ENCODE measurements at places on chromosomes 6 and 20.
A peak's percentile ranks its signal among the peaks of the same experiment; 100 is the strongest.

DNA sequence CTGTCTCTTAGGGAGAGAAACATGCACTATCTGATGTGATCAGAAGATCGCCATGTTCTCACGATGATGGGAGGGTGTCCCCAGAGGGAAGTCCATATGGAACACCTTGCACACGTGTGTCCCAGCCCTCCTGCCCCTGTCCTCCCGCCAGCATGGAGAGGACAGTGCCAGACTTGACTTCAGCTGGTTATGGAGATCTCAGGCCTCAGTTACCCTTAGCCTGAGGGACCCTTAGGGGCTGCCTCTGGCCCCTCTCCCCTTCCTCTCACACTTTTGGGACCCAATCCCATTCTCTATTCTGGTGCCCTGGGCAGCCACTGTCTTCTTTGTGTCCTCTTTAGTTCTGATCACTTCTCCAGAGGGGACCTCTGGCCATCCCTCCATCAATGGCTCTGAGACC lies 1.6 kb downstream of the TREML4 start:
- H3K4me3 ChIP-seq: no peak overlapping the region
- no peak overlapping the region for H3K27ac ChIP-seq
- H3K27me3 ChIP-seq: no peaks in the 10 kb centered on the region
- H3K36me3 ChIP-seq: no peaks in the 10 kb centered on the region
- no peaks in the 10 kb centered on the region for H3K4me1 ChIP-seq

DNA sequence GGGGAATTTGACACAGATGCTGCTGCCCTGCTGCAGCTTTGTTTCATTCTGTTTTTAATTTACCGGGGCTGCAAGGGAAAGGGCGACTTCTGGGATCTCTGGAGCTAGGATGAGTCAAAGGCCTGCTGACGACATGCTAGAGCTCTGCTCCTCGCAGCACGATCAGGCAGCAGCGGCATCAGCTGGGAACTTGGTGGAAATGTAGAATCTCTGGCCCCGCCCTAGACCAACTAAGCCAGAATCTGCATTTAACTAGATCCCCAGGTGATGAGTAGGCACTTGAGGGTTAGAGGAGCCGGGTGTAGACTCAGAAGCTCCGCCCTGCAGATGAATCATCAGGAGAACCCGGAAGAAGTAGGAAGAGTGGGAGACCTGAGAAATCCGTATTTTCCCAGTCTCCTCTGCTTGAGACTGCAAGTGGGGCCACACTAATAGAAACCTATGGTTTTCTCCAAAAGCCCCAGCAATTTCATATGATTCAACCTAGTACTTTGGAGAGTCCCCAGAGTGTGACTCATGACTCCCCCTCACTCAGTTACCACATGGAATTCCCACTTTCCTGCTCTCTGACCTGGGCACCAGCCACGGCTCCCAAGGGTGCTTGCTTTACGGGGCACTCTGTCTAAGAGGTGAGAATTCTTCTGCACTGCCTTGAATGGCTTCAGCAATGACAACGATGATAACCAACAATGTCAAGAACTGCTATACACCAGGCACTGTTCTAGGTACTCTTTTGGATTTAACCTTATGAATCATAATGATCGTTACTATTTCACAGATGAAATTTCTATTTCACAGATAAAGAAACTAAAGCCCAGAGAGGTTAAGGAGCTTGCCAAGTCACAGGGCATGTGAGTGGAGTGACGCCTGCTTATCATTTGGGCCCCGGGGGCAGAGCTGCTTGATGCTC lies 18.1 kb downstream of the TUBB2B start:
- peak overlapping the region; percentile 86 for H3K27ac ChIP-seq
- H3K27me3 ChIP-seq: peaks cover 31% of the 10 kb centered on the region
- H3K4me1 ChIP-seq: peaks cover 39% of the 10 kb centered on the region
- H3K36me3 ChIP-seq: no peaks in the 10 kb centered on the region

- H3K4me1 ChIP-seq: no peaks in the 10 kb centered on the region
- no peak overlapping the region for H3K27ac ChIP-seq
- DNase-seq: no peak
- H3K36me3 ChIP-seq: no peaks in the 10 kb centered on the region
- H3K27me3 ChIP-seq: no peaks in the 10 kb centered on the region
Measured at GRCh38 chr6:33490621-33491020, 36.2 kb downstream of the ZBTB9 start.

- DNase-seq: no peak
- no peak overlapping the region for H3K4me3 ChIP-seq
- H3K27ac ChIP-seq: no peak overlapping the region
- peaks cover 44% of the 10 kb centered on the region for H3K27me3 ChIP-seq
- H3K4me1 ChIP-seq: no peaks in the 10 kb centered on the region
Measured at GRCh38 chr6:1363729-1364572, 25.4 kb upstream of the FOXF2 start.

GRCh38 chr20:5402903-5403531 lies 86.3 kb upstream of the PROKR2 start:
- H3K36me3 ChIP-seq: no peaks in the 10 kb centered on the region
- H3K27me3 ChIP-seq: peaks cover 13% of the 10 kb centered on the region
- no peak overlapping the region for H3K27ac ChIP-seq
- peaks cover 6% of the 10 kb centered on the region for H3K4me1 ChIP-seq

- H3K27ac ChIP-seq: peak overlapping the region; percentile 86
- peak overlapping the region; percentile 87 for H3K4me3 ChIP-seq
- H3K4me1 ChIP-seq: peaks cover 39% of the 10 kb centered on the region
- H3K36me3 ChIP-seq: peaks cover 30% of the 10 kb centered on the region
- peak; percentile 15 for DNase-seq
Measured at GRCh38 chr20:25695532-25696370, 902 bp downstream of the ZNF337 start.

GRCh38 chr6:30101444-30102413 lies 11.2 kb downstream of the TRIM31 start:
- DNase-seq: peak; percentile 85
- H3K4me3 ChIP-seq: peak overlapping the region; percentile 78
- no peaks in the 10 kb centered on the region for H3K36me3 ChIP-seq
- H3K4me1 ChIP-seq: peaks cover 44% of the 10 kb centered on the region

- H3K27ac ChIP-seq: no peak overlapping the region
- peaks cover 21% of the 10 kb centered on the region for H3K4me1 ChIP-seq
- H3K27me3 ChIP-seq: no peaks in the 10 kb centered on the region
- no peak for DNase-seq
- no peaks in the 10 kb centered on the region for H3K36me3 ChIP-seq
- H3K4me3 ChIP-seq: no peak overlapping the region
Measured at GRCh38 chr6:53192682-53193188, 44.1 kb upstream of the GCM1 start.

- peaks cover 68% of the 10 kb centered on the region for H3K4me1 ChIP-seq
- H3K4me3 ChIP-seq: no peak overlapping the region
- H3K27ac ChIP-seq: peak overlapping the region; percentile 87
- no peaks in the 10 kb centered on the region for H3K36me3 ChIP-seq
- H3K27me3 ChIP-seq: no peaks in the 10 kb centered on the region
Measured at GRCh38 chr6:135146162-135146934, 34.8 kb upstream of the MYB start.

DNA sequence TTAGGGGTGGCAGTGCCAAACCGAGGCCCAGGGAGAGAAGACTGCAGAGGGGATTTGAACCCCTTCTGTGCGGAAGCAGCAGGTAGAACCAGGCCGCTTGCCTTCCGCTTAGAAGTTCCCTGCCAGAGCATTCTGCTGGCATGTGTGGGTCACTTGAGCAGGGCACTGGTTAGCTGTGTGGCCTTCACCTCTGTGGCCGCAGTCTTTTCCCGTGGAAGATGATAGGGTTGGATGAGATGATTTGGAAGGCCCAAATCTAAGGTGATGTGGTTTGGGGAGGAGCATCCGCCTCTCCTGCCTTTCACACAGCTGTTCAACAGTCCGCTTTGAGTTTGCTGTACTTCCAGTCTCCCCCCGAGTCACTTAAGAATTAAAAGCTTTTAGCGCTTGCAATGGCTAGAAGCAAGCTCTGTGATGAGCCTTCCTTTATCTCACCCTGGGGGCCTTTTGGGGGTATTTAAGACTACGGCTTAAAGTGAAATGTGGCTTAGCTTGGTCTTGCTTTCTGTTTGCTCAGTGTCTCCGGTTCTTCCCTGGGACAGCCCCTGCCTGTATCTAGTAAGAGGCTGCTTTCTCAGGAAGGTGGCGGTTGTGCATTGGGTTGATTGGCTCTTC lies 743 bp downstream of the CMTR1 start:
- H3K36me3 ChIP-seq: peaks cover 13% of the 10 kb centered on the region
- H3K4me1 ChIP-seq: peaks cover 47% of the 10 kb centered on the region
- H3K4me3 ChIP-seq: peak overlapping the region; percentile 92
- peak overlapping the region; percentile 93 for H3K27ac ChIP-seq
- peak; percentile 49 for DNase-seq
- peaks cover 2% of the 10 kb centered on the region for H3K27me3 ChIP-seq

GRCh38 chr6:34350137-34350933 lies 42.1 kb downstream of the NUDT3 start:
- no peak for DNase-seq
- H3K27ac ChIP-seq: no peak overlapping the region
- H3K27me3 ChIP-seq: no peaks in the 10 kb centered on the region
- H3K4me1 ChIP-seq: peaks cover 25% of the 10 kb centered on the region
- H3K36me3 ChIP-seq: no peaks in the 10 kb centered on the region

DNA sequence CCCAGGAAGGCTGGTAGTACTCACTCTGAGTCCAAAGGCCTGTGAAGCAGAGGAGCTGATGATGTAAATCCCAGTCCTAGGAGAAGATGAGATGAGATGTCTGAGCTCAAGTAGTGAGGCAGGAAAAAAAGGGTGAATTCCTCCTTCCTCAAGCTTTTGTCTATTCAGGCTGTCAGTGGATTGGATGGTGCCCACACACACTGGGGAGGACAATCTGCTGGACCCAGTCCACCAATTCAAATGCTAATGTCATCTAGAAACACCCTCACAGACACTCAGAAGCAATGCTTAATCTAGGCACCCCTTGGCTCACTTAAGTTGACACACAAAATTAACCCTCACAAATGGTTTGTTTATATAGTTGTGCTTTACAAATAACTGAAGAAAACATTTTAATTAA lies 94.6 kb downstream of the CD109 start:
- peaks cover 7% of the 10 kb centered on the region for H3K4me1 ChIP-seq
- H3K36me3 ChIP-seq: peaks cover 7% of the 10 kb centered on the region
- H3K27ac ChIP-seq: no peak overlapping the region
- no peak overlapping the region for H3K4me3 ChIP-seq
- no peaks in the 10 kb centered on the region for H3K27me3 ChIP-seq

GRCh38 chr20:63693733-63694583 lies 2.5 kb upstream of the TNFRSF6B start:
- H3K36me3 ChIP-seq: peaks cover 7% of the 10 kb centered on the region
- H3K4me3 ChIP-seq: peak overlapping the region; percentile 52
- peaks cover 3% of the 10 kb centered on the region for H3K27me3 ChIP-seq
- H3K4me1 ChIP-seq: peaks cover 26% of the 10 kb centered on the region
- H3K27ac ChIP-seq: peak overlapping the region; percentile 87

- H3K27me3 ChIP-seq: no peaks in the 10 kb centered on the region
- no peak for DNase-seq
- no peak overlapping the region for H3K4me3 ChIP-seq
- H3K27ac ChIP-seq: no peak overlapping the region
Measured at GRCh38 chr6:81895511-81896185, 143.2 kb upstream of the TENT5A start.

- H3K36me3 ChIP-seq: no peaks in the 10 kb centered on the region
- H3K4me1 ChIP-seq: peaks cover 2% of the 10 kb centered on the region
- no peaks in the 10 kb centered on the region for H3K27me3 ChIP-seq
- DNase-seq: no peak
- H3K27ac ChIP-seq: no peak overlapping the region
Measured at GRCh38 chr20:8766868-8767390, 302.0 kb upstream of the PLCB4 start.

Measured in activated naive CD8-positive, alpha-beta T cell treated with anti-CD3 and anti-CD28 coated beads, Interleukin-2, amount 50 U/mL, for 24 hours (primary cell).